ENCODE measurements at places on chromosomes 6 and 20.

GRCh38 chr20:34706912-34707784 is 3.0 kb downstream of the TP53INP2 start:
- no peak for DNase-seq

- no peak for DNase-seq
Measured at GRCh38 chr6:11214084-11214833, 18.2 kb downstream of the NEDD9 start.

DNA sequence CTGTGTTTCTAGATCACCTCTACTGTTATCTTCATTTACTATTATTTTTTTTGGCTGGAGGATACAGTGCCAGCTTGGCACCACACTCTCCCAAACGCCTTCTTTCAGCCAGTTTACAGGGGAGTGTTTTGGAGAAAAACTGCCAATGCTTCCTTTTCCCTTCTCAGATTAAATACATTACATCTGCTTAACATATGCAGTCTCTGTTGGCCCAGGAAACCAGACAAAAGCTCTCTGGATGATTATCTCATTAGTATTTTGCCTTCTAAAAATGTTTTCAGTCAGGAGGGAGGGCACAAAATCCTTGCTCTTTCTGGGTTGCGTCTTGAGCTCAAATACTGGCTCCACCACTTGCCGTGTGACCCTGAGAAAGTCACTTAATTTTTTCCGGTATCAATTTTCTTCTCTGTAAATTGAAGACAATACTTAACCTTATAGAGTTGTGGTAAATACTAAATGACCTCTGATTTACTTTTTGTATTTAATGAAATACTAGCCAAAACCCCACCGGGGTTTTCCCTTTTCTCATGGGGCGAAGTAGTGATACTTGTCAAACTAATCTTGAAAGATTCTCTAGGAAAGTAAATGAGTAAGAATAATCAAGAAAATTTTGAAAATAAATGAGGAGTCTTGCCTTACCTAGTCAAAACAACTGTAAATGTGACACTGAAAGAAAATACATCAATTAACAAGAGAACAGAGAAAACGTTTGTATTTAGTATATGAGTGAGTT is 146.2 kb downstream of the MMS22L start:
- DNase-seq = no peak

- DNase-seq = no peak
Measured at GRCh38 chr6:163461696-163462095, 47.2 kb downstream of the QKI start.

GRCh38 chr20:51492167-51493092 is 50.1 kb downstream of the NFATC2 start:
- no peak for DNase-seq

DNA sequence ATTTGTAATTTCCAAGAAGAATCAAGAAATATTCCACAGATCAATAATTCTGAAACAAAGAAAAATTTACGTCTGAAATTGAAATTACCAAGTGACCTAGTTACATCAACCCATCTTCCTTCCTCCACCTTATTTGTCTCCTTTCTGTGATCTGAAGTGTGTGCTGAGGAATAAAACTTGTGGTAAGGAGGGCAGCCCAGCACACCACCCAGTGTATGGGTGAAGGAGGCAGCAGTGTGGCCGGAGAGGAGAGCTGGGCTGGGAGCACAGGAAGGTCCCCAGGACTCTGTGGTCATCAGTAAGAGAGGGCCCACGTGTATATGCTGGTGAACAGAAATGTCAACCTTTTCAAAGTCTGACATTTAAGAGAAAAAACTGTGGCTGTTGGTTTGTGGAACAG is 11.3 kb upstream of the CCR6 start:
- DNase-seq = no peak

DNA sequence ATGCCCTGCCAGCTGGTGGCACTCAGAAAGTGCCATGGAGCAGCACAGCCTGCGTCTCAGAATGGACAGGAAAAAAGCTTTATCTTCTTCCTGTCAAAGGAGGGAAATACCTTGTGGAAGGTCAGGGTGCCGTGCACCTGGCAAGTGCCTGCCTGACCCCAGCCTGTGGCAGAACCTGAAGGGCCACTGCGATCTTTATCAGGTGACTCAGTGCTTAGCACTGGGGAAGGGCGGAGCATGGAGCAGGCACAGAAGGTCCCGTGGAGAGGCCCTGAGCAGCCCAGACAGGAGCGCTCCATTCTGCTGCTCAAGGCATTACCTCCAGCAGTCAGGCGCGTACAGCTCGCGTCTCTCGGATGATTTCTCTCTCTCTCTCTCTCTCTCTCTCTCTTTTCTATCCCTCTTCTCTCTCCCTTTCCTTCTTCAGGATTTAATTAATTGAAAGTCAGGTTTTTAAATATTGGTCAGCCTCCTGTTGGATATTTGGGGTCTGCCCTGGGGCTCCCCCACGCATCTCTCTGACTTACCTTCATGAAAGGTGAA is 31.7 kb downstream of the FOXC1 start:
- DNase-seq = no peak

GRCh38 chr6:79173378-79173777 is 61.1 kb downstream of the HMGN3 start:
- no peak for DNase-seq

- DNase-seq = no peak
Measured at GRCh38 chr6:150403458-150404246, 34.8 kb downstream of the IYD start.

- no peak for DNase-seq
Measured at GRCh38 chr20:63315240-63315689, 22.3 kb downstream of the COL20A1 start.

DNA sequence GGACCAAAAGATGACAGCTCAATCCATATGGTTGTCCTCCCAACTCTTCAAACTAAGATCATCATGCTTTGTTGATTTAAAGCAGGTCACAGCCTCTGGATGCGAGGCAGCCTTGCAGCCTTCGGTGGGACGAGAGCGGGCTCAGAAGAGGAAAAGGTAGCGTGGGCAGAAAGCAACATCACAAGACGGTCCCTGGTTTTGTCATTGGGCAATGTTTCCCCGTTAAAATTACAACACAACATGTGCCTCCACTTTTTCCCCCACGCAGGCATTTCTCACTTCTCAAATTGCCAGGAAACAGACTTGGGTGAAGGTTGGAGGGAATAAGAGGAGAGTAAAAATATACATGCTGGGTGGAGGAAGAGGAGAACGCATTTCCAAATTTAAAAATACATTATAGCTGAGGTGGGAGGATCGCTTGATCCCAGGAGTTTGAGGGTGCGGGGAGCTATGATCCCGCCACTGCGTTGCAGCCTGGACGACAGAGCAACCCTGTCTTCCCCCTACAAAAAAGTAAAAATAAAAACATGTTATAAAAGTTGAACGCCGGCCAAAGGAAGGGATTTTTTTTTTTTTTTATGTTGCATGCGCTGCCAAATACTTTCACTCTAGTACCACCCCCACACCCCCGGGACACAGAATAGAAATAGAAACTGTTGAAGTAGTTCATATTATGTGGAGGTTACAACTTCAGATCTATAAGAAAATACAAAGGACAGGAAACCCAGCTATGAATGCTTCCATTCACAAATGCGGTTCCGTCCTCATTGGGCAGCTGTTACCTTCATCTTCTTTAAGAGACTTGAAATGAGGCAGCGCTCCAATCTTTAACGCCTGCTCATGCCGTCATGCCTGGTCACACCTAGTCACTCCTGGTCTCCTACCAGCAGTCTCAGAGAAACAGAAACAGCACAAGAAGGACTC is 13.9 kb upstream of the NAA20 start:
- no peak for DNase-seq

GRCh38 chr6:162941128-162941527 is 213.4 kb downstream of the PACRG start:
- no peak for DNase-seq

GRCh38 chr6:52407467-52407866 is 12.7 kb upstream of the EFHC1 start:
- DNase-seq = no peak

DNA sequence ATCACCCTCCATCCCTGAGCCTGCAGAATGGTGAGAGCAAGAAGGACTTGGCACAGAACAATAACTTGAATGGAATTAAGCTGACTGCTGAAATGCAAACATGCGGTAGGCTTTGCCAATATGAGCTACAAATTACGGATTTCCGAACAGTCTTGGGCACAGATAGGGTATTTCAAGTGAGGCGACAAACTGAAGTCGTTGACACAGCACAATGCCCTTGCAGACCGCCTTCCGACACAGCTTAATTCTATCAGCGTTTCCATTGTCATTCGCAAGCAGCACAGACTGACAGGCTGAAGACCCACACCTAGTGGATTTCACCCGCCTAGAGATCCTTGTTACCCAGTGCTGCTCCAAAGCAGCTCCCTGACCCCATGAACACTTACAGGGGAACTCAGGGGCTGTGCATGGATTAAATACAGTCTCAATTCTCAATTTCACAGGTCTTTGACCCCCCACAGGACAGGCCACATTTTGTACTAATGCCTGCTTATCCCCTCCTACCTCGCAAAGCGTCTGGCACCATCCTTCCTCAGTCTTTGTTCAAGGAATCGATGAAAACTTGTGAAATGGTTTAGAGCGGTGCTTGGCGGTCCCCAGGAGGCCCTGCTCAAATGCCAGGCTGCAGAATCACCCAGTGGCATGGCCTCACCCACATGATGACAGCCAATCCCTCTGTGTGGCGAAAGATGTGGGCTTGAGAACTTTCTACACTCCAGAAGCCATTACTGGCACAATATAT is 34.6 kb downstream of the RAMACL start:
- DNase-seq = no peak

DNA sequence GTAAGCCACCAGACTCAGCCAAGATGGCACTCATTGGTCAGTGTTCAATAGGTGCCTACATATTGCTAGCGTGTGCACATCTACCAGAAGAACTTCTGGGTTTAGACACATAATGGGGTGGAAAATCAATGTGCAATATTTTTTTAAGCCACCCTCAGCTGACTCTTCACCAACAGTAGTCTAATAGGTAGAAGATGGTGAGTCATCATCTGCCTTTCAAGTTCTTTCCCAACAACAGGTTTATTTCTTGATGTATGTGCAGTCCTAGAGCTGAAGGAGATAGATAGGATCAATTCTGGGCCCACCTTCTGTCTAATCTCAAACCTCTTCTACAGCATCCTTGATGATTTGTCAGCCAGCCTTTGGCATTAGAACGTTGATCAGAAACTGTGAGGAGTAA is 41.3 kb downstream of the IRAK1BP1 start:
- no peak for DNase-seq

DNA sequence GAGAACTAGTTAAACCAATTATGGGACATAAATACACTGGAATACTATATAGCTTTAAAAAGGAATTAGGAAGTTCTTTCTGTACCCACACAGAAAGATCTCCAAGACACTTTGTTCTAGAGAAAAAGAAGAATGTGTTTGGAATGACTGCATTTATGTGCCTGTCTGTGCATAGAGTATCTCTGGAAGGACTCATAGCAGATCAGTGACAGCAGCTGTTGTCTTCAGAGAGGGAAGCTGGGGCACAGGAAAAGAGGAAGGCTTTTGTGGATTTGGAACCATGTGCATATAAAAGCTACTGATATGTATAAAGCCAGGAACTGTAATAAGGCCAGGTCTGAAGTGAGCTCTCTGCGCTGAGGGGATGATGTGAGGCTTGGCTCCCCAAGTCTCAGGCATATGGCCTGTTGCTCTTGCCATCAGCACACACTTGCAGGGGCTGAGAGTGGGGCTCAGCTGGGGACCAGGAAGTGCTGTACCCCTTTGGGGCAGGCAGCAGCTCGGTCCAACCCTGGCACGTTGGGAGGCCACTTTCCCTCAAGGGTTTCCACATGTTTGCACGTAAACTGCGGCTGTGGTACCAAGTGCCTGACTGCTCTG is 31.8 kb upstream of the CCDC167 start:
- DNase-seq = no peak

DNA sequence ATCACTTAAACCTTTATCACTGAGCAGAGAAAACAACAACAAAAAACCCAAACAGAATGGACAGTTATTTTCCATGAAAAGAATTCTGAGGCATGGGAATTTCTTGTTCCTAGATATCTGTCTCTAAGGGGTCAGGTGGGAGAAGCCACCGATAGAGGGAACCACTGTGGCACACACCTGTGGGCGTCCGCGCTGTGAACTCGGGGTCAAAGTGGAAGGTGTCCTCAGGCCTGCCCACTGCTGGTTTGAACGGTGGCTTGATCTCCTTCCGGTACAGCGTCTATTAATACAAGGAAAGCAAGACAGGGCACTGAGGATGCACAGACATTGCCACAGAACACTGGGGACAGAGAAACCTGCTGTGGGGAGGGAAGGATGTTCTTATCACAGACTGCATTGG is 76.5 kb upstream of the MPC1 start:
- DNase-seq = no peak

GRCh38 chr20:56952258-56953047 is 314.0 kb downstream of the BMP7 start:
- no peak for DNase-seq

- DNase-seq = no peak
Measured at GRCh38 chr20:45429618-45430017, 13.7 kb downstream of the PIGT start.

DNA sequence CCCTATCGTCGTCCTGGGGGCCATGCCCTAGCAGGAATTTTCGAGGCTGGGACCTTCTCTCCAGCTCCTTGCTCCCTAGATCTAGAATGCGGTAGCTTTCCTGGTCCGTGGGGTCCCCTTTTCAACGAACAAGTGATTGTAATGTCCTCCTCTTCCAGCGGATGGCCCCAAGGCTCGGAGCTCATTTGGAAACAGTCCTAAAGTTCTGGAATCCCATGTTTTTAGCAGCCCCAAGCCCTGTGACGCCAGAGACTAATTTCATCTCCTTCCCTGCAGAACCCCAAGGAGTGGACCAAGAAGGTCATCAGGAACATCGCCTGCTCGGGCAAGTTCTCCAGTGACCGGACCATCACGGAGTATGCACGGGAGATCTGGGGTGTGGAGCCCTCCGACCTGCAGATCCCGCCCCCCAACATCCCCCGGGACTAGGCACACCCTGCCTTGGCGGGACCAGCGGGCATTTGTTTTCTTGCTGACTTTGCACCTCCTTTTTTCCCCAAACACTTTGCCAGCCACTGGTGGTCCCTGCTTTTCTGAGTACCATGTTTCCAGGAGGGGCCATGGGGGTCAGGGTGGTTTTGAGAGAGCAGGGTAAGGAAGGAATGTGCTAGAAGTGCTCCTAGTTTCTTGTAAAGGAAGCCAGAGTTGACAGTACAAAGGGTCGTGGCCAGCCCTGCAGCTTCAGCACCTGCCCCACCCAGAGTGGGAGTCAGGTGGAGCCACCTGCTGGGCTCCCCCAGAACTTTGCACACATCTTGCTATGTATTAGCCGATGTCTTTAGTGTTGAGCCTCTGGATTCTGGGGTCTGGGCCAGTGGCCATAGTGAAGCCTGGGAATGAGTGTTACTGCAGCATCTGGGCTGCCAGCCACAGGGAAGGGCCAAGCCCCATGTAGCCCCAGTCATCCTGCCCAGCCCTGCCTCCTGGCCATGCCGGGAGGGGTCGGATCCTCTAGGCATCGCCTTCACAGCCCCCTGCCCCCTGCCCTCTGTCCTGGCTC is 48.5 kb downstream of the PYGB start:
- DNase-seq = peak; percentile 49

DNA sequence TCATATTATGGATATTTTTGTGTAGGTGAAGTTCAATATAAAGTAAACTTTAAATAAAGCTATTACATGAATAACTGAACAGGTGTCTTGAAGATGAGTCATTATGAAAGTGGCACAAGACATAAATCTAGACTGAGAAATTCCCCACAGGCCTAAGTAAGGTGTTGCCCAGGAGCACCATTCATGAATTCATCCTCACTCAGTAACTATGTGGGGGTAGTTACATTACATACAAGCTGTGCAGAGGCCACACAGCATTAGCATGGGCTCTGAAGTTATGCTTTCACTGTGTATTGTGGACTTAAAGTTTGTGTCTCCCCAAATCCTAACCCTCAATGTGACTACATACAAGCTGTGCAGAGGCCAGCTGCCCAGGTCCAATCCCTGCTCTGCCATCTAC is 65.9 kb downstream of the BCAS1 start:
- no peak for DNase-seq

GRCh38 chr6:150186129-150186898 is 43.5 kb downstream of the PPP1R14C start:
- DNase-seq = no peak
